ENCODE measurements at places on chromosomes 3 and 15. TPM values are rescaled to one million over a fixed set of nuclear protein-coding genes. Genes with fewer than 3 reads are reported as not detected.

- peaks cover 30% of the 10 kb centered on the region for H3K4me1 ChIP-seq
- H3K4me3 ChIP-seq, result peak overlapping the region; percentile 95
- H3K27me3 ChIP-seq, result no peaks in the 10 kb centered on the region
- no peak for DNase-seq
- H3K36me3 ChIP-seq, result peaks cover 1% of the 10 kb centered on the region
These were observed 378 bp upstream of the HYAL3 start for GRCh38 chr3:50299638-50299928.

DNA sequence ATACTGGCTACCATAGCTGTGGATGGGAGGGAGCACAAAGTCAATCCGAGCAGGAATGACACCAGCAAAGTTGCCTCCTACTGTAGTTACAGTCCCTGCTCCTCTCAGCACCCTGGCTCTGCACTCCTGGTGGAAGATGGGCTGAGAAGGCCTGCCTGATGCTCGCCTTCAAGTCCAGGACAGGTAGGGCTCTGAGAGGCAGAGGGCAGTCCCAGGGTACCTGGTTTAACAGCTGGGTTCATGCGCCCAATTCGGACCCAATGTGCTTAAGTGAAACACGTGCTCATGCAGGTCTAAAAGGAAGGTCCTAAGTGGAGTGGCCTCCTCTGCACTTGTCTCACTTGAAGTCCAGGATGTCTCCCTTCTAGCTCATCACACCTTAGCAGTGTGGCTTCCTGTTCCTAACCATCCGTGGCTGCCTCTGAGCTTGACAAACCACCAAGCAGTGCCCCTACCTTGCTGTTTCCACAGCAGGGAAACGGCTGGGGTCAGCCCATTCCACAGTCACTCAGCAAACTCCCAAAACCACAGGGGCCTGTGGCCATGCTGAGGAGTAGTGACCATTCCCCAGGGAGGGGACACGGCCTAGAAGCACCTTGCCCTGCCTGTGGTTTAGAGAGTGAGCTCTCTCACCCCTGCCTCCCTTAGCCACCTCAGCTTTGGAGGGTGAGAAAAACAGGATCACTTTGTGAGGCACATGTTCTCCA lies 3.9 kb upstream of the MUSTN1 start:
- DNase-seq, result peak; percentile 57
- H3K36me3 ChIP-seq, result peaks cover 16% of the 10 kb centered on the region
- H3K27ac ChIP-seq, result peak overlapping the region; percentile 68
- no peaks in the 10 kb centered on the region for H3K27me3 ChIP-seq

DNA sequence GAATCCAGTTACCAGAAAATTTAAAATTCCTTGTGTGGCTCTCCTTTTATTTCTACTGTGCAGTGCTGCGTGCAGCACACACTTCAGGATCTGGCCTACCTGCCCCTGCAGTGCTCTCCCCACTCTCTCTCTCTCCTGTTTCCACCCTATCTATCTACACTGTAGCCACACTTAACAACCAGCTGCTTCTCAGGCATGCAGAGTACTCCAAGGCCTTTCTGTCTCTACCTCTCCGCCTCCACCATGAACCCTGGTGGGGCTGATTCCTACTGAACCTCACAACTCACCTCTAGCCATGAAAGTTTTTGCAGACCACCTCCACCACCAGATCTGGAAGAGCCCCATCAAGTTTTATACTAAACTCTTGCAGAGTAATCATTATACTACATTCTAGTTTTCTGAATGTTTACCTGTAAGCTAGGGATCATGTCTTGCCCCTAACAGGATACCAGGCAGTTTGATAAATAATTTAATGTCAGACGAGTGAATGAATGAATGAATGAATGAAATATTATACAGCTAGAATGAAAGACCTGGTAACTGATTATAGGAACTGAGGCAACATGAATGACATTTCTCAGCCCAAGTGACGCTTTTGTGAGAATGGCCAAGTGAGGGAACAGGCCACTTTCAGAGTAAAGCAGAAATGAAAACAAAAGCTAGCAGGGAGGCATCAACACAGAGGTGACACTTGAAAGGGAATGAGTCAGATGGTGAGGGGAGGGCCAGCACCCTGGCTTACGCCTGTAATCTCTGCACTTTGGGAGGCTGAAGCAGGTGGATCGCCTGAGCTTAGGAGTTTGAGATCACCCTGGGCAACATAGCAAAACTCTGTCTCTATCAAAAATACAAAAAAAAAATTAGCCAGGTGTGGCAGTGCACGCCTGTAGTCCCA lies 363.5 kb downstream of the FOXP1 start:
- DNase-seq, result peak; percentile 40
- no peak overlapping the region for H3K4me3 ChIP-seq
- peaks cover 12% of the 10 kb centered on the region for H3K36me3 ChIP-seq
- no peak overlapping the region for H3K27ac ChIP-seq
- H3K4me1 ChIP-seq, result peaks cover 18% of the 10 kb centered on the region
- H3K27me3 ChIP-seq, result peaks cover 5% of the 10 kb centered on the region

DNA sequence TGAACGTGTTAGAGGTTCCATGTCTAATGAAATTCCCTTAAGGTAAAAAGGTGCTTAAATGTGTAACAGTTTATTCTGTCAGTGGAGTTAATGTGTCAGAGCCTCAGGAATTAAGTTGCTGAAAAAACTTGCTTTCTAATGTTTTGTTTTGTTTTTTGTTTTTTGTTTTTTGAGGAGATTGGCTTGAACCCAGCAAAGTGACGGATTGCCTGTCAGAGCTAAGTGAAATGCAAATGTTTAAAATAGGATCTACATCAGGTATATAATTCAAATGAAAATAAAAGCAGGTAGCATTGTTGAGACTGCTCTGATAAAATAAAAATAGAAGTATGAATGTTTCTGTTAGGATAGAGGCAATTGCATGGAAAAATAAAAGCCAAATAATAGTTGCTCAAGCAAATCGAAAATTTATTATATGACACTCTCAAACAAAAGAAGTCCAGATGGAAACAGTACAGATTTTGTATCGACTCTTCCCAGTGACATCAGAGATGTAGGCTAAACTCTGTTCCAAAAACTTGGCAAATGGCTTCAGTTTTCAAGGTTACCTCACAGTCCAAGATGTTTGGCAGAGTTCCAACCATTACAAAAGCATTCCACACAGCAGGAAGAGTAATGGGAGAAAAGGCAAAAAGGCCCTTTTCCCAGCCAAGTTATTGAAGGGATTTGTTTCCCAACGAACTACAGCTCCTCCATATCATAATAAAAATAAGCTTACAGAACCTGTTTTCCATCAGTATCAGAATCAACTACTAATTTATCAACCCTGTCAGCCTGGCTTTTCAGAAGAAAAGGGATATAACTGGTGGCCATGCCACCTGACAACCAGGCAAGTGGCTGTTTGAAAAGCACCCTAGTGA lies 291.0 kb downstream of the TBL1XR1 start:
- H3K36me3 ChIP-seq, result no peaks in the 10 kb centered on the region
- DNase-seq, result no peak
- no peaks in the 10 kb centered on the region for H3K4me1 ChIP-seq
- H3K27me3 ChIP-seq, result peaks cover 9% of the 10 kb centered on the region

DNA sequence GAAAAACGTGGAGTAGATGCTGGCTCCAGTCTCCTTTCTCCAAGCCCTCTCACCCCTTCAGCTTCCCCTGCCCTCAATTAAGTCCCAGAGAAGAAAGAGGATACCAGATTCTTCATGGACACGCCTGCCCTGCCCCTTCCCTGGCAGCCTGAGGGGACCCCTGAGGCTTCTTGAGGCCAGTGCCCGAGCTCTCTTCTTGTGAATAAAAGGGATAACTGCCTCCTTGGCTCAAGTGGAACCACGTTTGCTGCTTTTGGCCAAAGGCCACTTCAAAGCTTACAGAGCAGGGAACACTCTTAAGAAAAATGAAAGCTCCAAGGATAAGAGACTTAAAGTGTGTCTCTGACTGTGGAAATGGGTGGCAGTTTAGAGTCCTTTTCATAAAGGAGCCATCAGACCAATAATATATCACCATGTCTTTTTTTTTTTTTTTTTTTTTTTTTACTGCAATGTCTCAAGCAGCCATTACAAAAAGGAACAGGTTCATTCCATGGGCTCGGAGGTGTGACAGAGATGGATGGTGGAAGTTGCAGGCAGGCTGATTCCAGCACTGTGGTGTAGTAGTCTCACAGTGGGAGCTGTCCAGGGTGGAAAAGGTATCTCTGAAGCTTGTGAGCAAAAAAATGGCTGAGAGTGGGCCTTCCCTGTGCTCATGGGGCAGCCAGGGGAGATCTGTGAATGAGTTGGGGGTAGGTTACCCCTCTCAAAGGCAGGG lies 108.8 kb downstream of the SEMA5B start:
- H3K4me3 ChIP-seq, result no peak overlapping the region
- DNase-seq, result no peak
- H3K27ac ChIP-seq, result no peak overlapping the region

DNA sequence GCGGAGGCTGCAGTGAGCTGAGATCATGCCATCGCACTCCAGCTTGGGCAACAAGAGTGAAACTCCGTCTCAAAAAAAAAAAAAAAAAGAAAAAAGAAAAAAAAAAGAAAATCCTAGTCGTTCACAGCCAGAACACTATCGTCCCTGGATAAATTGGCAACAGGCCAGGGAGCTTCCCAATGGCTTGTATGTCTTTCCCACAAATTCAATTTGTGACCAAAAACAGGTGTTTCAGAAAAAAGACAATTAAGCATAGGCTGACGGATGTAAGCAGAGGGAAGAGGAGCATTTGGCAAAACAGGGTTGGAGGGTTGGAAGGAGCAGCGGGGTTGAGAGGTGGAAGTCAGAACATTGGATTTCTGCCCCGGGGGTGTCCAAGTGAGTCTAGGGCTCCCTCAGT lies 8.5 kb downstream of the EPB42 start:
- no peaks in the 10 kb centered on the region for H3K4me1 ChIP-seq
- no peaks in the 10 kb centered on the region for H3K27me3 ChIP-seq
- H3K36me3 ChIP-seq, result no peaks in the 10 kb centered on the region
- H3K4me3 ChIP-seq, result no peak overlapping the region
- H3K27ac ChIP-seq, result no peak overlapping the region
- DNase-seq, result no peak

- H3K27ac ChIP-seq, result no peak overlapping the region
- H3K4me1 ChIP-seq, result no peaks in the 10 kb centered on the region
- H3K27me3 ChIP-seq, result peaks cover 2% of the 10 kb centered on the region
These were observed 49.9 kb downstream of the COL6A5 start for GRCh38 chr3:130395331-130395730.

- peaks cover 15% of the 10 kb centered on the region for H3K36me3 ChIP-seq
- no peak for DNase-seq
- no peak overlapping the region for H3K4me3 ChIP-seq
- H3K27ac ChIP-seq, result no peak overlapping the region
- no peaks in the 10 kb centered on the region for H3K27me3 ChIP-seq
These were observed 136.3 kb upstream of the LRRFIP2 start for GRCh38 chr3:37310666-37311050.

DNA sequence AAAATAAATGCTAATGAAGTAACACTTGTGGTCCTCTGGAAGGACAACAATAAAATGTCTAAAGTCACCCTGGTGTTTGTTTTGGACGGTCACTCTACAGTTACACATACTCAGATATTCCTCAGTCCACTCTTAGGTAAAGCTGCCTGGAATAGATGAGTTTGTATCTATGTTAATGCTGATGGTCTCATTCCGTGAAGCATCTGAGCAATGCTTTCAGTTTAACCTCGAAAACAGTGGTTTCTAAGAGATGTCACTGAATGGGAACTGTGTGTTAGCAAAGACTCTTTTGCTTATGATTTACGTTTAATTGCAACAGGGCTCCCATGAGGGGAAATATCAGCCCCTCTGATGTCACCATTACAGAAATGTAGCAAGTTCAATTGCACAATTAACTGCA lies 49.1 kb downstream of the FBN1 start:
- no peak for DNase-seq
- no peak overlapping the region for H3K4me3 ChIP-seq

- no peak overlapping the region for H3K27ac ChIP-seq
- DNase-seq, result no peak
- H3K4me3 ChIP-seq, result no peak overlapping the region
- no peaks in the 10 kb centered on the region for H3K4me1 ChIP-seq
- no peaks in the 10 kb centered on the region for H3K27me3 ChIP-seq
- H3K36me3 ChIP-seq, result no peaks in the 10 kb centered on the region
These were observed 342.3 kb upstream of the ADAMTS9 start for GRCh38 chr3:65030014-65030627.

DNA sequence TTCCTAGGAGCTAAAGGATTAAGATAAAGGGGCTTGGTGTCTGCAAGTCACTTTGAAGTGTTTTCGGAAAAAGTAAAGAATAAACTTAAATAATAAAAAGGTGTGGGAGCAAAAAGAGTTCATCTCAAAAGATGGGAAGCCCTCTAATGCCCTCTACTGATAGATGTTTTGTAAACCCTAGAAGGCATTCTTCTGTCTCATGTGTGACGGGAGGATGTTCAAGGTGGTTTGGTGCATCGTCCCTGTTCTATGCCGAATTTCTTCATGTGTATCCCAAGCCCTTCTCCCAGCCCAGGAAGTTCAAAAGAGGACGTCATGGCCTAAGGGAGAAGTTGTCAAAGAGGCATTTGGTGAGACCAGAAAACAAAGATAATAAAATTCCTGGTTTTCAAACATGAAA lies 37.2 kb downstream of the CCK start:
- peaks cover 16% of the 10 kb centered on the region for H3K36me3 ChIP-seq
- no peak overlapping the region for H3K4me3 ChIP-seq
- peaks cover 14% of the 10 kb centered on the region for H3K4me1 ChIP-seq
- H3K27me3 ChIP-seq, result peaks cover 4% of the 10 kb centered on the region
- DNase-seq, result peak; percentile 13

DNA sequence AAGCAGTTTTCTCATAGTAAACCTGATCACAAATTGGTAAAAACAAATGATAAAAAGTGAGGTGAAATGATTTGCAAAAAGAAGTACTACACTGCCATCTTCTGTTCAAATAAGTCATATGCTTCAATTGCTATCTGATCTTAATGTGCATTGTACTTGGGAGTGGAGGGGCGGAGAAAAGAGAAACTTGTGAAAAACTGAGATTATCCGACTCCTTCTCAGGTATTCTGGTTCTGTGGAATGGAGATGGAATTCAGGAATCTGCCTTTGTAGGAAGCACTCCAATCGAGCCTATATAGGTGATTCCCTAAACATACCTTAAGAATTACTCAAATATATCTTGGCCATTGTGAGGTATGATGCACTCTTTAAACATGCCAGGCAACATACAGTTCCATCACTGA lies 180.6 kb downstream of the CHL1 start:
- H3K4me3 ChIP-seq, result no peak overlapping the region
- no peaks in the 10 kb centered on the region for H3K36me3 ChIP-seq
- H3K27ac ChIP-seq, result no peak overlapping the region
- no peak for DNase-seq
- H3K27me3 ChIP-seq, result no peaks in the 10 kb centered on the region
- H3K4me1 ChIP-seq, result no peaks in the 10 kb centered on the region

GRCh38 chr3:30281526-30281925 lies 324.9 kb upstream of the TGFBR2 start:
- no peak for DNase-seq
- H3K27me3 ChIP-seq, result no peaks in the 10 kb centered on the region
- no peak overlapping the region for H3K27ac ChIP-seq
- H3K36me3 ChIP-seq, result peaks cover 2% of the 10 kb centered on the region

DNA sequence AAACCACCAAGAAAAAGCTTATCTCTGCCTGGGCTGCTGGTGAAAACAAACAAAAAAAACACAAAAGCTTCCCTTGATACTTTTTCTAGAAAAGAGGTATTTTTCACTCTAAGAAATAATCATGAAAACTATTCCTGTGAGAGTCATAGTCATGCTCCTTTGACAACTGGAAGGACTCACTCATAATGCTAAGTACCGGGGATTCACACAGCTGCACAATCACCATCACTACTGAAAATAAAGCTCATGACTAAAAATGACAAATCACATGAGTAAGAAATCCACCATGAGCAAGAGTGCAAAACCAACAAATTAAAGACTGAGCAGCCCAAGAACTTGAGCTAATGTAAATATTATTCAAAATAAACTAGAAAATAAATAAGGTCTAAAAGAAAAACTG lies 10.6 kb upstream of the POU1F1 start:
- no peak overlapping the region for H3K4me3 ChIP-seq
- peaks cover 1% of the 10 kb centered on the region for H3K4me1 ChIP-seq
- no peak for DNase-seq

Gene IQCH
- total RNA-seq, result 0.77 TPM

Gene CGNL1
- not detected for total RNA-seq

Gene CYP8B1
- total RNA-seq, result not detected

Gene GPR87
- 0.40 TPM for total RNA-seq

Gene SUCNR1
- total RNA-seq, result not detected

Data from activated CD4-positive, alpha-beta T cell treated with anti-CD3 and anti-CD28 coated beads, Interleukin-2, amount 10 ng/mL, durations not matched to agents 7 days and 5 days (primary cell).